ENCODE measurements at places on chromosomes 3 and 15.
A peak's percentile ranks its signal among the peaks of the same experiment; 100 is the strongest.

DNA sequence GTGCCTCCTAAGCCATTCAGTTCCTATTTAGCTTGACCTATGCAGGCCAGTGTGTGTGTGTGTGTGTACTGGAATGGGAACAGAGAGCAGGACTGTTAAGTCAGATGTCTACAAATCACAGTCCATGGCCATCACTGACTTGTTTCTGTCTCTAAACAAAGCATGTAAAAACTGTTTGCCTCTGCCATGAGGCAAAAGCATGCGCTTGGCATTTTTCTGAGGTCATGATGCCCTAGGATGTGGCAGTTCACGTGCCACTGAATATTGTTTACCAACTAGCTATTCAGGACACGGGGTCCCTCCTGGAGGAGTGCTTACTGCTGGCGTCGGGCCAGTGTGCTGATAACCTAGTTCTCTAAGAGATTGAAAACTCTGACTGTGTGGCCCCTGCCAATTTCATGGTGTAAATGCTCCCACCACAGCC, 8.2 kb upstream of the ATP13A3 start:
- DNase-seq = no peak

DNA sequence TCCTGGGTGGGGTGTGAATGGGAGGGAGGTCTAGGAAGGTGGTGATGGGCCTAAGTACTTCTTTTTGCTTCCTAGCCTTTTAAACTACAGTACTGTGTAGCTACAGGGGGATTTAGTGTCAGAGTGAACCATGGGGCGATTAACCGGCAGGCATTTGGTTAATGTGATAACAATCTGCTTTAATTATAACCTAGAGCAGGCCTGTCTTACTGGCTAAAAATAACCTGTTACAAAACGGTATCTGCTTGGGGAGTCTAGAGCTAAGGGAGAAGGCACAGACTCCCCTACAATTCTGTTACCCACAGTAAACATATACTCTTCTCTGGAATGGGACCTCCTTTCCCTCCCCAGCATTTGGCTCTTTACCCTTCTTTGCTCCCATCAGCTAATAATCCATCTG, 85.4 kb downstream of the RBPMS2 start:
- no peak for DNase-seq

DNA sequence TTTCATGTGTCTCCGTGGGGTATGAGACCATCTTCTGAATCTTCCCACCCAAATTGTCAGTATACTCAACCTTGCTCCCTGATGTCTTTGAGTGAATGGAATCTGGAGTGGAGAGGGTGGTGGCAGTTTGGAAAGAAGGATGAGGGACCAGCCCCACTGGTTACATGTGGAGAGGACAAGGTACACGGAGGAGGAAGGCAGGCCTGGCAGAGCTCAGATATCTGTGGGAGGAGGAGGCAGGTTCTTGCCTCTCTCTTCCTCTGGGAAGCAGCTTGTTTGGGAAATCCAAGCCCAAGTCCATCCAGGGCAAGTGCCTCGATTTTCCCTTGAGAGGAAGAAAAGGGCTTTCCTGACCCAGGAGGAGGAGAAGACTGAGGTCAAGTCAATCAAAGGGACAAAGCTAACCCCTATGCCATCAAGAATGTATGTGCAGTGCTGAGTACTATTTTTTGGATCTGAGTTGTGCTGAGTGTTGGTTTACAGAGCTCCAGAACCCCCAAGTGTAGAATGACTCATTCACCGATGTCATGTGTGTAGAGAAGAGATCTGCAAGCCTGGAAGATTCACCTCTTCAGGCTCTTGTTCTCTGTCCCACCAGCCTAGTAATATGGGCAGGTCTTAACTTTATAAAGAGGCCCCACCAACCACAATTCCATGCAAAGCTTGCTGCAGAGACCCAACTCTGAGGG, 19.8 kb upstream of the LOXL1 start:
- no peak for DNase-seq

DNA sequence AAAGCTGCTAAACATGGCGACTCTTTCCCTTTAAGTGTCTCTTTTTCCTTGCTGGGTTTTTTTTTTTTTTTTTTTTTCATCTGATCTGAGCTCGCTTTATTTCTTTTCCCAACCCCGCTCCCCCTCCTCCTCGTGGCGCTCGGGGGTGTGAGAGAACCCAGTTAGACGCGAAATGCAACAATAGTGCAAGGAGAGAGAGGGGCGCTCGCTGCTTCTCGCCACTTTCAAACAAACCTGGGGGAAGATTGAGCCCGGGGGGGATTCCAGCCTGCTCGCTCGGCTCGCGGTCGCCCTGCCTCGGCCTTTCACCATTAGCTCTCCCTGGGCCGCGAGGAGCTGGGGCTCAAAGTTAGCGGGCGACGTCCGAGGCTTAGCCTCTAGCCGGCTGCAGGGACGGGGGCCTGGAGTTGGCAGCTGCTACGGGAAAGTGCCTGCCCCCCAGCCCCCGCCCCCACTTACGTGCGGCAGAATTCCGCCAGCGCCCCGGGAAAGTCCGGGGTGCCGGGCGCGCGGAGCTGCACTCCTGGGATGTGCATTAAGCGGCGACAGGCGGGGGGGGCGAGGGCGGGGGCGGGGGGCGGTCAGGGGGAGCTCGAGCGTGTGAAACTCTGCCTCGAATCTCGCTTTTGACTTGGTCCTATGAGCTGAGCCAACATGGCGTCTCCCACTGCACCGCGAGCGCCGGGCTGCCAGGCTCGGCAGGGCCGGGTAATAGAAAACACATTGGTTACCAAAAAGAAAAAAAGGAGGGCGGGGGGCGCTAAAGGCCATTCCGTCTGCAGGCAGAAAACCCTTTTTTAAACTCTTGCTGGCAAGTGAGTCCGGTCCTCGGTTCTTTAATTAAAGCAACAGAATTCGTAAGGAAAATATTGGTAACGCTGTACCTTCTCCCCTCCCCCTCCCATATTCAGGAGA, 10.4 kb downstream of the NR2F2 start:
- peak; percentile 23 for DNase-seq

GRCh38 chr3:134761213-134761612, 33.8 kb upstream of the EPHB1 start:
- DNase-seq = no peak

GRCh38 chr15:31215490-31216214, 111.0 kb upstream of the KLF13 start:
- peak; percentile 69 for DNase-seq

DNA sequence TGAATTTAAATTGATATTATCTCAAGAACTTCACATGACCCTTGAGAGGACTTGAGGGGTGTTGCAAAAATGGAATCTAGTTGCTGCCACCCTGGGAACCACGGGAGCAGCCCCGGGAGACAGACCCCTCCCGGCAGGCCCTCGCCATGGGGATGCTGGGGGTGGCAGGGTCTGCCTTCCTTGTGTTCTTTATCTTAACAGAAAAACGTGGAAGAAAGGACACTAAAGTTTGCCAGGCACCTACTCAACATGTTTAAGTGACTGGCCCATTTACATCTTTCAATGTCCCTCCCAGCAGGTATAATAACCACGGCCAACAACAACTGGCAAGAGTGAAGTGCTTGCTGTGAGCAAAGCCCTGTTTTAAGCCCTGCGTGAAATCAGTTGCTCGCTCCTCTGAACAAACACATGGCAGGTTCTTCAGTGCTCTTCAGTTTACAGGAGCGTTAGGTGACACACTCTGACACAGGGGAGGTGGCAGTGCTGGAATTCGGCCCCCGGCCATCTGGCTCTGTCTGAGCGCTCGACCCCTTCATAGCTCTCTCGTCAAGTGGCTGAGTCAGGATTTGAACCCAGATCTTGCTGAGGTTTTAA, 112.5 kb downstream of the ASB7 start:
- DNase-seq = no peak

DNA sequence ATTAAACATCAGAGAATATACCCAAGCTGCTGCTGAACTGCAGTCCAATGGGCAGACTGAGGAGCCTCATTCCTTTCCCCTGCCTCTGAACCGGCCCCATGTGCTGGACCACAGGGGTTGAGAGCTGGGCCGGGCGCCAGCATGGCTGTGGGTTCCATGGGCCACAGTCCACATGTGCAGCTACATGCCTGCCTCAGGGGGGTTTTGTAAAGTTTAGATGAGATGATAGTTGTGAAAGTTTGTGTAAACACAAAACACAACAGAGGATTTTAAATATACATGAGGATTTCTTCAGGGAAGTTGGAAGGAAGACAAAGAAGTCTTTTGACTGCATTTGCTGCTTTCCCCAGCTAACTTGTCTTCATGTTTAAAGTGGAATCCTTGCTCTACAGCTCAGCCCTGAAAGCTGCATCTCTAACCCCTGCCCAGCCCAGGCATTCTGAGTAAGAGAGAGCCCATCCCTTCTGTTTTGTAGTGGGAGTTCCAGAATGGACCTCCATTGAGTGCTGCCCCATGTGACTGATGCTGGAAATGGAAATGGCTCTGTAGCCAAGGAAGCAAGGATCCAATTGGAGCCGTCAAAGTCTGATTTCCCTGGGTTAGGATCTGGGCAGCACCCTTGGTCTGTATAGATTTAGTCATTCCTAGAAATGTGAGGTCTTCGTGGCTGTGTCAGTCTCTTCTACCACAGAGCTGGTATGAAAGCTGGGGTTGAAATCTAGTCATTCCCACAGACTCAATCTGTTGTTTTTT, 17.5 kb downstream of the SLC12A8 start:
- DNase-seq = no peak

- DNase-seq = no peak
Observed at GRCh38 chr15:63764124-63764803, 69.5 kb downstream of the HERC1 start.

DNA sequence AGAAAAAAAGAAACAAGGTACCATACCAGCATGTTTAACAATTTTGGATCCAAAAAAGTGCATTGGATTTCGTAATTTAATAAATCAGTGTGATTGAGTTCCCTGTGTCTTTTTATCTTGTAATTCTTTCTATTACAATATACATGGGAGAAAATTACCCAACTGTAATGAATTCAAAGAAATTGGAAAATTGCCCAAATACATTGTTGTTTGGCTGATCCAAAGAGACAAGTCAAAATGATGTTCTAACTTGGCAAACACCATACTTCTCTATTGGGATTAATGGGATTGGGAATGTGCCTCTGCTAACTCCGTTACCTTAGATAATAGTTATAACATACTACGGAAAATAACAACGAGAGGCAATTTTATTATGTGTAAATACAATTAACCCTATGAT, 1097.1 kb downstream of the ROBO1 start:
- no peak for DNase-seq

GRCh38 chr3:131315162-131315561, 66.4 kb upstream of the NUDT16 start:
- DNase-seq = no peak

- DNase-seq = no peak
Observed at GRCh38 chr15:78636378-78636859, 4.6 kb downstream of the CHRNB4 start.

Data from 8988T (cell line).